ENCODE measurements at places on chromosomes 5 and 9.

GRCh38 chr9:8457816-8458215 lies 658.2 kb upstream of the DMAC1 start:
- no peak for DNase-seq

- no peak for DNase-seq
These were observed 166.2 kb downstream of the AUH start for GRCh38 chr9:91195372-91196012.

DNA sequence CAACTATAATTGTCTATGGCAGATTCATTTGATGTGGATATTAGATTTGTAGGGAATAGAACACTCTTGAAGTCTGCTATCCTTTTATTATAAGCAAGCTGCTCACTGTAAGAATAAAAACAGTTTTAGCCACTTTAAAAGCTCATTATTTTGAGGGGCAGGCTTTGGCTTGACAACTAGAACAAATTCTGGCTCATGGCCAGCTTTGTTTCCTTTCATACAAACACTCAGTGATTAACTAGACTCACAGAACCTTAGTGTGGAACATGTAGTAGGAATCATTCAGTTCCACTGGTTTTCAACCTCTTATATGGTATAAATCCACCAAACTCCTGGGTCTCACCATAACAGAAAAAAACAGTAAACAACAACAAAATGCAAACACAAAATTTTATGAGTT lies 27.4 kb upstream of the CEP120 start:
- no peak for DNase-seq

DNA sequence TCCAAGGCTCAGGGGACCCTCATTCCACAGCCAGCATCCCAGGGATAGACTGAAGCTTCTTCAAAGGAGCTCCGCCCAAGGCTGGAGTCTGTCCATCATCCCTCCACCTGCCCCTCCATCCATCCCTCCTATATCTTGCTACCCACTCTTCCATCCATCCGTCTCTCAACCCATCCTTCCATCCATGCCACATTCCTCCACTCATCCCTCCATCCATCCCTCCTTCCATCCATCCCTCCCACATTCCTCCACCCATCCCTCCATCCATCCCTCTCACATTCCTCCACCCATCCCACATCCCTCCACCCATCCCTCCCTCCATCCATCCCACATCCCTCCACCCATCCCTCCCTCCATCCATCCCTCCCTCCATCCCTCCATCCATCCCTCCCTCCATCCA lies 5.5 kb upstream of the VAV2 start:
- no peak for DNase-seq

GRCh38 chr5:21574438-21574837 lies 1278.7 kb downstream of the CDH12 start:
- DNase-seq: no peak

- no peak for DNase-seq
These were observed 39.0 kb downstream of the STK10 start for GRCh38 chr5:172149073-172149472.

GRCh38 chr5:165504674-165505073 lies 1999.3 kb downstream of the MAT2B start:
- no peak for DNase-seq

DNA sequence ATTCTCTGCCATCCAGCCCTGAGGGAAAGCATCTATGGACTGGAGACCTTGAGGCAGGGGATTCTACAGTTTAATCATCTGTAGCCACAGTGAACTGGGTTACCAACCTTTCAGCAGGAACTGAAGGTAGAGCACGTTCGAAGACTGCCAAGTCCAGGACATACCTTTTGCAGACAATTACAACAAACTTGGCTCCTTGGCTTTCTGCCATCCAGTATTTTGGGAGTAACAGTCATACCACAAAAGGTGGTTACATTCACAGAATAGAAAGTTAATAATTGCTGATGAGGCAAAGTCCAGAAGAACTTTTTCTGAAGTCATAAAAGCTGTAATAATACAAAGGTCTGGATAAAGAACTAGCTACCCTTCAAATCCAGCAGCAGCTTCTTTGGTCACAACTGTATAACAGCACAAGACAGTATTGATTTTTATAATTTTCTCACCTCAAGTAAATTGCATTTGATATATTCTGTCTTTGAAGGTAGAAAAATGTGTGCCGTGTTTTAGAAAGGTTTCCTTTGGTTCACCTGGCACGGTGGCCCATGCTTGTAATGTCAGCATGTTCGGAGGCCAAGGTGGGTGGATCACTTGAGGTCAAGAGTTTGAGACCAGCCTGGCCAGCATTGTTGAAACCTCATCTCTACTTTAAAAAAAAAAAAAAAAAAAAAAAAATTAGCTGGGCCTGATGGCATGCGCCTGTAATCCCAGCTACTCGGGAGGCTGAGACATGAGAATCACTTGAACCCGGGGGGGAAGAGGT lies 236.6 kb downstream of the NR3C1 start:
- no peak for DNase-seq

DNA sequence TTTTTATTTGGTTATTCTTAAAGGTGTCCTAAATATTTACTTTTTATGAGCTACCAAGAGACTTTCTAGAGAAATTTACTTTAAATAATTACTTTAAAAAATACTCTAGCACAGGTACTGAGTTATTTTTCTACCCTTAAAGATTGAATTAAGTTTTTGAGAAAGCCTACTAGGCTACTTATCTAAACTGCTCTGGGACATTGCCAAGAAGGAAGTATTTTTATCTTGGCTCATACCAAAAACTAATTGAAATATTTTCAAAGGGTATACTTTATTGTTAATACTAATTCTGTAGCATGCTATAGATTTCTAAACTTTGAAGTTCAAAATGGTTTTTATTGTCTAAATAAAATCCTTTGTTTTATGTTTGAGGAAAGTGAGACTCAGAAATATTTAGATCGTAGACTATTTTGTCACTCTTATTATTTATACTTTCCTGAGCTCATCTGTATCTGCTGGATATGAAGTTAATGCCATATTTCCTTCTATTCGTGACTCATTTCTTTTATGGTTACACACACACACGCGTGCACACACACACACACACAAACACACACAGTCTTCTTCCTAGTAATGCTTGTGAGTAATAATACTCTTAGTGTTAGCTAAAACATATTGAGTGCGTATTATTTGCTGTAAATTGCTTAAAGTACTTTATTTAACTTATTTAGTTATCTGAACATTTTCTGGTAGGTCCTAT lies 89.5 kb downstream of the MAN2A1 start:
- no peak for DNase-seq

DNA sequence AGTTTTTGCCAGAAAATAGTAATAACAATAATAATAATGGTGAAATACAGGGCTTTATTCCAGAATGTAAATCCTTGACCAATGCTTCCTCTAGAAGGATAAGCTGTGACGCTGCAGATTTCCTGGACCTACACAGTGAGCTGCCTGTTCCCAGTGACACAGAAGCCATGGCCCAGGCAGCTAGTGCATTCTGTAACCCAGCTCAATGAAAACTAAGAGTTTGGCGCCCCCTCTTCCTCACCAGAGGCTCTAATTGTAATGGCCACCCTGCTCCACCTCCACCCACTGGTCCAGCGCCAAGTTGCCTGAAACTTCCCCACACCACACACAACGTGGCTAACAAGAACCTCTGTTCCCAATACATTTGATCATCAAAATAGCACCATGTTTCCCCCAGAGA lies 248.1 kb downstream of the CETN3 start:
- no peak for DNase-seq

DNA sequence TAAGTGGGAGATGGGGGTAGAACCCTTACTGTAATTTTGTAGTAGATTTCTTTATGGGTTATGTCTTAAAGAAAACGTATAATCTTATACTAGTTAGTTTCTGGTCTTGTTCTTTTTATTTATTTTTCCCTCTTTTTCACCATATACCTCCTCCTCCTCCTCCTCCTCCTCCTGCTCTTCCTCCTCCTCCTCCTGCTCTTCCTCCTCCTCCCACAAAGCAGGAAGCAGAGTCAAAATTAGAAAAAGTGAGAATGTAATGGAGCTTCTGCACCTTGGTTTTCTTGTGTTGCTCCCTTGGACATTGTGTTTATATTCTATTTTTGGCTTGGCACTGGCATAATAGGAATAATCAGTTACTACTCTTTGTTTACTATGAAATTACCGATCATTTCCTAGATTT lies 4.5 kb downstream of the MACIR start:
- DNase-seq: no peak

DNA sequence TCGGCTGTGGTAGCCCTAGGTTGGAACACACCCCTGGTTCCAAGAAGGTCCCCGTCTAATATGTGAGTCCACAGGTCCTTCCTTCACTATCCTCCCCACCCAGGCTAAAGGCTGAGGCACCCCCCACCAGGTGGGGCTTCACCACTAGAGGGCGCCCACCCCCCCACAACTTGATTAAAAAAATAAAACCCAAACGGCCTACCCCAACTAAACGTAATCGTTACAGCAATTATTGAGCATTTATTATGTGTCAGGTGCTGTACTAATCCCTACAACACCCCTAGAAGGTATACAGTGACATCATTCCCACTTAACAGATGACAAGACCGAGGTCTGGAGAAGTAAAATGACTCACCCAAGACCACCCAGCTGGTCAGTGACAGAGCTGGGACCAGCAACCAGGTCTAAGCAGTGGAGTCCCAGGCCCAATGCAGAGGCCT lies 65.0 kb downstream of the FGF18 start:
- DNase-seq: no peak

- DNase-seq: no peak
These were observed 4.6 kb upstream of the CCNI2 start for GRCh38 chr5:132742626-132743025.

- DNase-seq: no peak
These were observed 83.8 kb upstream of the IL6ST start for GRCh38 chr5:56078278-56079156.

DNA sequence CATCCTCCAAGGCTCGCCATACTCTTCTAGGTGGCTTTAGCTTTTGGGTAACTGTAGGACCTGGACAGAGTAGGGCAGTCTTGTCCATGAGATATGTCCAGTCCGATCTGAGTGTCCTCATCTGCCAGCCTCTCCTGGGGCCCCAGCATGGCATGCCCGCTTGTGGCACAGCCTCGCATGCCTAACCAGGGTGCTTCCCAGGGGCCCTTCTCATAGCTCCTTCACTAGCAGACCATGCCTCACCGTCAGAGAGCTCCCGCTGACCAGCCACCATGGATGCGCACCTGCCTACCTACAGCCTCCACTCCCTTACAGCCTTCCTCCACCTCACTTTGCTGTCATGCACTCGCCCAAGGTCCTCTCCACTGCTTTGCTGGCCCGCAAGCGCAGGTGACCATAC lies 60.6 kb upstream of the FNIP1 start:
- no peak for DNase-seq

DNA sequence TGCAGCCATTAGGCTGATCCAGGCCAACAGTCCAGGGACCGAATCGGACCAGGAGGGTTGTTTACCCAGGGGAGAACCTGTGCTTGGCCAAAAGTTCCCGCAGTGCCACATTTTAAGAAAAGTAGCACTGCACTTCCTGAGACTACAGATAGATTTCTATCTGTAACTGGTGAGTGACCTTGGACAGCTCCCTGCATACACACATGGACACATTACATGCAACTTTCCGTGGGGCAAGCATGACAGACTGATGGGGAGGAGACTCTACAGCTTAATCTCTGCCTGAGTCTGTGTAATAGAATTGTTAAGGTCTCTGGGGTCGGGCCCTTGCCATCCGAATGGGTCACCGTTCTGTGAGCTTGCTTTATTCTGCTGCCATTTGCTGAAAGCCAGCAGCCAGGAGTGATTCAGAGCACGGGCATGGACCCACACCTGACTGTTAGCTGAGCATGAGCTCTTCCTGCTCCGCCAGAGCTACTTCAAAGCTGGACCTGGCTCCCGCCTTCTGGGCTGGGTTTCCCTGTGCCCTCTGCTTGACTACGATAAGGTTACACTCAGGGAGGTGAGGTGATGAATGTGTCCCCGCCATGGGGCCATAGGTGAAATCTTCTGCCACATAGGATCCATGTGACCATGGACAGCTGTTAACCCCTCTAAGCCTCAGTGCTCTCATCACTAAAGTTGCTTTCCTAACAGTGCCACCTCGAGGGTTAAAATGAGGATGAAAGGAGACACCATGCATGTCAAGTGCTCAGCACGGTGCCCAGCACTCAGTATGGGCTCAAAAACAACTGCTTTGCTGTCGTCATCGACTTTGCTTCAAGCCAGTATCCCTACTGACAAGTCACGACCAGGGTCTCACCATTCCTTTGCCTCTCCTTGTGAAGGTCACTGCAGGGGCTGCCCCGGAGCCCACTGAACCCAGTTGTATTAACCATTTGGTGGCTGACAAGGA lies 200.0 kb downstream of the MELK start:
- no peak for DNase-seq

- no peak for DNase-seq
These were observed 93.2 kb downstream of the MSX2 start for GRCh38 chr5:174817610-174818009.
